Activated CD8-positive, alpha-beta memory T cell treated with anti-CD3 and anti-CD28 coated beads for 48 hours (primary cell): ENCODE measurements at places on chromosomes 4 and X.

- DNase-seq: no peak
Observed at GRCh38 chr4:112348488-112349158, 51.5 kb downstream of the ALPK1 start.

- DNase-seq: no peak
Observed at GRCh38 chr4:15314974-15315373, 112.9 kb upstream of the C1QTNF7 start.

GRCh38 chrX:107485013-107485412 is 35.6 kb downstream of the FRMPD3 start:
- DNase-seq: no peak

DNA sequence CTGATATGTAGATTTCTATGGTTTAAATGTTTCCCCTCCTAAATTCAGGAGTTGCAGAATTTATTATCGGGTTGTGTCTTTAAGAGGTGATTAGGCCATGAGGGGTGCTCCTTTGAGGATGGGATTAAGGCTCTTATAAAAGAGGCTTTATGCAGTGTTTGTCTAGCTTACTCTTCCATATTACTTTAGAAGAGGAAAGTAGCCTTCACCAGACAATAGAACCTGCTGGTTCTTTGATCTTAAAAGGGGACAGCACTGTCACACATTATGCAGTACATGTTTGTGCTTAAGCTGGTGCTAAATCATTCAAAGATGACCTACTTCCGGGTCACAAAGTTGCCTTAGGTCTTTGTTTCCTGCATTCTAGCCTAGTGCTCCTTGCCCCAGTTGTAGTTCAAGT is 81.0 kb downstream of the CPXCR1 start:
- no peak for DNase-seq

DNA sequence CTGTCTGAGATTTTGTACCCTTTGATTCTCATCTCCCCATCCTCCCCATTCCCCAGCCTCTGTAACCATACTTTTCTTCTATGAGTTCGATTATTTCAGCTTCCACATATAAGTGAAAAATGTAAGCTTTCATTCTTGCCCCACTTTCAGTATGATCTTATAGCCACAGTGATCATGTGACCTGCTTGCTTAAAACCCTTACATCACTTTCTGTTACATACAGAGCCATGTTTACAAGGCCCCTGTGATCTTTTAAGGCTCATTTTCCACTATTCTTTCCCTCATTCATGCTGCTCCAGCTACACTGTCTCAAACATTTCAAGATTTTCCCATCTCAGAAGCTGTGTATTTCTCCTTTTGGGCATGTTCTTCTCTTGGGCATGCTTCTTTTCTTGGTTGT is 147.7 kb downstream of the DCK start:
- DNase-seq: no peak

DNA sequence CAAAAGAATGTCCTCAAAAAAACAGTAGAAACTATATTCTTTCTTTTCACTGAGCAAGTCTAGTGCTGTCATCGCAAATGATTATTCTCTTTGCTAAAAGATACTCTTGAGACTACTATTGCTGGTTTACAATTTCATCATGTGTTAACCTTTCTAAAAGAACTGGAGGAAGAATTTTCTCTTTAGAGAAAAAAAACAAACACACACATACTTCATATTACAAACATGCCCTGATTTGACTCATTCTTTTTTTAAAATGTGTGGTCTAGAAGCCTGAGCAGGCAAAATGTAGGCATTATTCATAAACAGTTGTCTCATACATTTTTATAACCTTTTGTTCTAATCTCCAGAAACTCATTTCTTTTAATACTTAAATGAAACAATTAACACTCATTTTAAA is 60.6 kb upstream of the FAT4 start:
- DNase-seq: no peak

DNA sequence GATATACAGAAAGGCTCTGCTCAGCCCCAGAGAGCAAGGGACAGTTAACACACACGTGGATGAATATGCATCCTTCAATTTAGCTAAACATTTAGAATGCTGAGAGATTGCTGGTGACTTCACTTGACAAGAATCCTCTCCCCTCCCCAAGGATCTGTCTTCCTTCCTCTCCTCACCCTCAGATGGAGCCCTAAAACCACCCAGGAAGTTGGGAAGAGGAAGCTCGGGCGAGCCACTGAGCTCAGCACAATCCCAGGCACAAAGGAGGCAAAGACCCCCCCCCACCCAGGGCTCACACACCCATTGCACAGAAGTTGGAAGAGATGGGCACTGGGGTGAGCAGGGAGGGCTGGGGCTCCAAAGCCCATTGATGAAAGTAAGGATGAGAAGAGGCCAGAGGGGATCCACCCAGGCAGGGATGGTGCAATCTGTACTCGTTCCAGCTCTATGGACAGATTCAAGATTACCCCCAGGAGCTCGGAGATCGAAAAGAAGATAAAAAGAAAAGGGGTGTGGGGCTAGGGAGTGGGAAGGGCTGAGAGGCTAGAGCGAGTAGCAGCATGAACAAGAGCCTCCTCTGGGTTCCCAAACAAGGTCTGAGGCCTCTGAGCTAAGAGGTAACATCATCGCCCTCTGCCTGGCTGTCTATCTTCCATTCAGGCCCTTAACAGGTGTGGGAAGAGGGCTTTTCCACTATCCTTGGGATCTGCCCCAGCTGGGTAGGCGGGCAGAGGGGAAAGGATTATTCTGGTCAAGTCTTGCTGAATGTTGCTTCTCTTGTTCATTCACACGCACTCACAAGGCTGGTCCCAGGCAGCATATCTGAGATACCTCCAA is 1.2 kb downstream of the TFE3 start:
- DNase-seq: no peak

DNA sequence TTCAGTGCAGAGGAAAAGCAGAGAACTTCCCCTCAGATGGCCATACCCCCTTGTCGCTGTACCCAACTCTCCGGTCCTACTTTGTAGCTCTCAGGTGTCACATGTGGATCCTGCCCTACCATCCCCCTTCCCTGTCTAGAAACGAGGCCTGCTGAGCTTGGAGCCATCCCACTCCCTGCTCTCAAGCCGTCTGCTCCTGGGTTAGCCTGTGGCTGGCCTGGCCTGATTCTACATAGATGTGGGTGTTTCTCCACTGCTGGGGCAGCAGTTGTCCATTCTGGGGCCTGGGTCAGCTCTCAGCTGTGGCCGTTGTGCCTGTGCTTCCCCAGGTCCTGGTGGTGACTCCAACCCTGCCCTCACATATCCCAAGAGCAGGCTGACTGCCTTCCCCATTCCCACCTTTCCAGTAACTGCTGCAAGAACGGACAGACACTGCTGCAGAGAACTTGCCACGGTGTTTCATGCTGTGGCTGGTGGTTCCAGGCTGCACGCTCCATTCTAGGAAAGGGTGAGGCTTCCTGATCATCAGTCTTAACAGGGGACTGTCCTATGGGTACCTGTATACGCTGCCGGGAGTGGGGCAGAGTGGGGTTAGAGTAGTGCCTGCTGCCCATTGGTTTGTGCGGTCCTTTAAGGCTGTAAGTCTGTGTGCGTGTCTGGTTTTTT is 3.6 kb downstream of the IL9R start:
- DNase-seq: no peak

- no peak for DNase-seq
Observed at GRCh38 chr4:94939791-94940519, 182.2 kb downstream of the BMPR1B start.

DNA sequence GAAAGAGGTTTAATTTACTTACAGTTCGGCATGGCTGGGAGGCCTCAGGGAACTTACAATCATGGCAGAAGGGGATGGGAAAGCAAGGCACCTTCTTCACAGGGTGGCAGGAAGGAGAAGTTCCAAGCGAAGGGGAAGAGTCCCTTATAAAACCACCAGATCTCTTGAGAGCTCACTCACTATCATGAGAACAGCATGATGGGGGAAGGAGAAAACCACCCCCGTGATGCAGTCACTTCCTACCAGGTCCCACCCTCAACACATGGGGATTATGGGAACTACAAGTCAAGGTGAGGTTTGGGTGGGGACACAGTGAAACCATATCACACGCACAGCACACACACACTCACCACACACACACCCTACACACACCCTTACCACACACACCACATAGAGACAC is 104.3 kb downstream of the DCTD start:
- no peak for DNase-seq

DNA sequence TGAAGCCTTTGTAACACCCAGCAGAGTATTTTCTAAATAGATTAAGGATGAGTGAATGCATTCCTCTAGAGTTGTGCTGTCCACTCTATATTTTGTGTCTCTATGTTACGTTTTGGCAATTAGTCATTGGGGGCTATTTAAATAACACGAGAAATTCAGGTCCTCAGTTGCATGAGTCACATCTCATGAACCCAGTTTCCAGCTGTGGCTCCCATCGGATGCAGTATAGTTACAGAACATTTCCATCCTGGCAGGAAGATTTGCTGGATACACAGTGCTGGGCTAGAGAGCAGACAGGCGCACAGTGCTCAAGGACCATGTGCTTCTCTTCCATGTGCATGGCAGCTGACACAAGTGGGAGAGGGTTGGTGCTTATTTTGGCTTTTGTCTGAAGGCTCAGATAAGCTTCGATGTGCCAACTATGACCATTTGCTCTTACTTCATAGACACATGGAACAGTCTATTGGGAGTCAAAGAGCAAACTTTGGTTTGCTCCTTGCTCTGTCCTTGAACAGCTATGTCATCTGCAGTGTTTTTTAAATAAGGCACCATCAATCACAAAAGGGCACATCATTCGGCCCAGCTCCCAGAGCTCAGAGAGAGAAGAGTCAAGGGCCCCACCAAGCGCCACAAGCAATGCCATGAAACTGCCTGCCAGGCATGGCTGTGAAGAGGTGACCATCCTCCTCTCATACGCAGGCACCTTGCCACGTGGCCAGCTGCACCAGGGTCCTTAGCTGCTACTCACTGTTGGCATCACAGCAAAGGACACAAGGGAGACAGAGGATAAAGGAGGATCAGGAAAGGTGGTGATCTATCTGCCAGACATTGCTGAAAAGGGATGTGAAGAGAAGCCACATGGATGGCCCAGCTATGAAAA is 8.1 kb upstream of the STS start:
- no peak for DNase-seq

DNA sequence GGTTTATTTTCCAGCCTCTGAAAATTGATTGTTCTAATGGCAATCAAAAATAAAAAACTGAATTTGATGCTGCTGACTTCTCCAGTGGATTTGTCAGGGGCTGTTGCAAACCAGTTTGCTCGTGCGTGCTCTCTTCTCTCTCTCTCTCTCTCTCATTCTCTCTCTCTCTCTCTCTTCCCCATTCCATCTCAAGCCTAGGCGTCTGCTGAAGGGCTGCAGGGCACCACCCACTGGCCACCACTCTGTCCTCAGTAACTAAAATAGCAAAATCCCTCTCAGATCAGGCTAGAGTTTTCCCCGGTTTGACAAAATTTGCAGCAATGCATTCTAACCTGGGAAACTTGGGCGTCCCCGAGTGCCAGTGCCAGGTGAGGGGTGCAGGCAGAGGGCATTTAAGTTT is 19.4 kb downstream of the NKX6-1 start:
- no peak for DNase-seq

DNA sequence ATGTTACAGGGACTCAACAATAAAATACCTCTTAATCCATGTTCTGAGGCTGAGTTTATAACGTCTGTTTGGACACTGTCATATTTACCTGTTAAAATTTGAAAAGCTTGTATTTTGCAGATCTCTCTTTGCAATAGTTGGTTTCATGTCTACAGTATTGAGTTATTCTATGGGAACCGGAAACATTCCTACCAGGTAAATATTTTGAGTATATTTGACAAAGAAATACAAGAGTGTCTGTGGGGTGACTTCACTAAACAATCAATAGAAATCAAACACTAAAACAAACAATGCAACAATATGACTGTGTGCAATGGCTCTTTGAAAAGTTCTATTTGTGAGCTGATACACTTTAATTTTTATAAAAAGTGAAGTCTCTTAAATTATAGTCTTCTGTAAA is 47.7 kb upstream of the CXCL8 start:
- DNase-seq: no peak

DNA sequence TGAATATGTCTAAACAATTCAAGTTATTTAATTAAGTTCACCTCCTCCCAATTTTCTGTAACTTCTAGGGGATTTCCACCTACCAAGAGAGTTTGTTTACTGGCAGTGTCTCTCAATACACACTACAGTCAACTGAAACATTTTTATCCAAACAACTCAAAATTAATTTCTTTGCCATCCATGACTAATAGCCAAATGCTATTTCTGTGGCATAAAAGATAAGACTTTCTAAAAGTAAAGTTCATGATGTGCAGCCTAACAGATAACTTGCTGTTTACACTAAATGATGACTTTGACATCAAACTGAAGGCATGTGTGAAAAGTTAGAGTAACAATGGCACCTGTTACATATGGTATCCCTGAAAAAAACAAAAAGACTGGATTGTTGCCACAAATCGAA is 7.3 kb downstream of the TAB3 start:
- no peak for DNase-seq

- DNase-seq: no peak
Observed at GRCh38 chrX:134622813-134623185, 35.5 kb downstream of the PLAC1 start.

DNA sequence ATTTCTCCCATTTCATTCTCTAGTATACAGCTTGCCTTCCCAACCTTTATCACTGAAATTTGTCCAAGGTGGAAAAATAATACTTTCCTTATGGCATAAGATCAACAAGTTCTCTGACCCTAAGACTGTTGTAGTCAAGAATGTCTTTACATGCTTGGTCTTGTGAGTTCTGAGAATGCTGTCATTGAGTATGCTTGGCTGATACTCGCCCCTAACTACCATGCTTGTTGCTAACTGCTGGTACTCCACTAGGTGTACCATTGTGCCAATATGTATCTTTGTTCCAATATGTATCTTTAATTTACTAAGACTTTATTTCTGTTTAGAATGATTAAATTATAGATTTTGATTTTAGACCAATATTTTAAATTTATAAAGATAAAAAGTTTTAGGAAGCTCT is 796.4 kb downstream of the PCDH7 start:
- DNase-seq: no peak

GRCh38 chrX:43706786-43707370 is 50.8 kb downstream of the MAOA start:
- no peak for DNase-seq

GRCh38 chr4:6270636-6271121 is 1.0 kb downstream of the WFS1 start:
- no peak for DNase-seq

DNA sequence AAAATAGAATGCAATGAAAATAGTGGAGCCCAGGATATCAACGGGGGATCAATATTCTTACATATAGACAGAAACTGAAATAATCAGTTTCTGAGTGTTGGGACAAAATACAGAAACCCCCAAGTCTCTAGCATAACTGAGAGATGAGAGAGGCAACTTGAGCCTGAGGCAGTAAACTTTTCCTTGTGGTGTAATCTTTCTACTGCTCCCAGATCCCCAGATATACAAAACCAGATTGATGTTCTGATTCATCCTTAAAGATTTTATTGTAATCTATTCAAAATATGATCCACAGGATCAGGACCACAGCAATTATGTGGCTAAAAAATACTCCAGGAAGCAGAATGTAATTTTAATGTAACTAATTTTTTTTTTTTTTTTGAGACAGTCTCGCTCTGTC is 2282.6 kb downstream of the ARAP2 start:
- no peak for DNase-seq

DNA sequence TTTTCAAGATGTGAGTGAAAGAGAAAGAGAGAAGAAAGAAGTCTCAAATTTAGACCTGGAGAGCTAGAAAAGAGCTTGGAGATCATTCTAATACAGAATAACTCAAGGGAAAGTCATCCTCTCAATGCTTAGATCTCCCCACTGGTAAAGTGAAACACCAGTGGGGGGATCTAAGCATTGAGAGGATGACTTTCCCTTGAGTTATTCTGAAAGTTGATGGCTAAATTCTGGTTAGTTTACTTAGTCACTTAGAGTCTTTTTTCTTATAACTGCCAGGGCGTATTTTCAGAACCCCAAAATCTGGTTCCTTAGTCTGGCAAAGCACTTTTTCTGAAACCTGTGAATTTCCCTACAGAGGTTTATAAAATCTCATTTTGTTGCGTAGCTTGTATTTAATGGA is 198.6 kb downstream of the ARHGAP24 start:
- DNase-seq: no peak
